ENCODE measurements at places on chromosomes 12 and 14. TPM values are rescaled to one million over a fixed set of nuclear protein-coding genes. Genes with fewer than 3 reads are reported as not detected.

DNA sequence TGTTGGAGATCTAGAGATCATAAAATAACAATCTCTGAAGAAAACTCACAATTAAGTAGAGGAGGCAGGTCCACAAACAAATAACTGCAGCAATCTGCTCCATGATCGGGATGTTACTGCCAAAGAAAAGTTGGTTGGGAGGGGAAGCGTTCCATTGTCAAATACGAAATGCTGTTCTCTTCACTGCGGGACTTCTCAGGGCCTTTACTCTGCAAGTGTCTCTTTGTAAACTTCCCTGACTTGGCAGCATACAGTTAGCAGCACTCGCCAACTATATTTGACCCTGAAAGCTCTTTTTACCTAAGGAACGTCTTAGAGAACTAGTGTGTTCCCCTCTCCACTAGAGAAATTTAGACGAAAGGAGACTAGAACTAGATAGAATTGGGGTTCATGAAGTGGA lies 780.7 kb upstream of the TBX3 start:
- DNase-seq, result no peak

GRCh38 chr12:55057481-55057880 lies 37.7 kb downstream of the NEUROD4 start:
- no peak for DNase-seq

DNA sequence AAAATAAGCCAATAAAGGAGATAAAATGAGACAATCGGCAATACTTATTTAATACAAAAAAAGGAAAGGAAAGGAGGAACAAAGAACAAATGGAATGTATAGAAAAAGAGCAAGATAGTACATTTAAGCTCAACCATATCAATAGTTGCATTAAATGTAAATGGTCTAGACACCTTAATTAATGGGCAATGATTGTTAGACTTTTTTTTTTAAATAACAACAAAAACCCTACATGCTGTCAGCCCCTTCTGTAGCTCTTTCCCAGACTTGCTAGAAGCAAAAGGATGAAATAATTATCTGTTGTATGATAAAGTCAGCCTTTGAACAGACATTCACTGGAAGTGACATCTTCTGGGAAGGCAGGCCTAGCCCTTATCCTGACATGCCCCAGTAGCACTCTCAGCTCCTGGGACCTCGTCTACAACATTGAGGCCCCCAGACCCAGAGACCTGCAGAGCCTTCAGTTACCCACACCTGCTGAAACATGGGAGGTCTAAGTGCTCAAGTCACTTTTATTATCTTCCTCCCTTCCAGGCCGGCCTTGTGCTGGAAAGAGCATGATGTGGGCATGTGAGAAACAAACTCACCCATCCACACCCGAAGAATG lies 13.4 kb downstream of the SIVA1 start:
- DNase-seq, result no peak

GRCh38 chr12:109937371-109937770 lies 37.3 kb downstream of the TCHP start:
- no peak for DNase-seq

The AQP6 gene
- total RNA-seq, result 1.8 TPM

Data from HT-29 (cell line).